ENCODE measurements at places on chromosomes 7 and 10.

DNA sequence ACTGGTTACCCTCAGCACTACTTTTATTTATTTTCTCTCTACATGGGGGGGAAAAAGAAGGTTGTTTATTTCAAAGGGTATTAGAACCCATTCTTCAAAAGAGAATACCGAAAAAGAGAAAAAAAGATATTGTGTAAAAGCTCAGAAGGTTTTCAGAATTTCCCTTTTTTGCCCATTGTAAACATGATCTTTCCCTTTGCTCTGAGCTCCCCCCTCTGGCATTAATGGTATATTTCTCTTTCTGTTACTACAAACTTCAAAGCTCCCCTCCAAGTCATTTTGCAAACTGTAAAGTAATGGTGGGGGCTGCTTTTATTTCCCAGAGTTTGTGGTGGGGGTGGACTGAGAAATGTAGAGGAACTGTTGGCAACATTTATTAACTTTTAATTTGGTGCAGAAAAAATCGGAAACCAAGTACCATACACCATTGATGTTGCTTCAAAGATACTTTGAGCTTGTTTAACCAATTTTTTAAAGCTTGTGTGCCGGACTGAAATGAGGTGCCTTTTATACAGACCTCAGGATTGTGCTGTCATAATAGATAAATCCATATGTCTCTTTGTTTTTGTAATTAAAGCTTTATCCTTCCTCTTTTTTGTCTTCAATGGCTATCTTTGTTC, 181.5 kb downstream of the EXOC4 start:
- DNase-seq: no peak

DNA sequence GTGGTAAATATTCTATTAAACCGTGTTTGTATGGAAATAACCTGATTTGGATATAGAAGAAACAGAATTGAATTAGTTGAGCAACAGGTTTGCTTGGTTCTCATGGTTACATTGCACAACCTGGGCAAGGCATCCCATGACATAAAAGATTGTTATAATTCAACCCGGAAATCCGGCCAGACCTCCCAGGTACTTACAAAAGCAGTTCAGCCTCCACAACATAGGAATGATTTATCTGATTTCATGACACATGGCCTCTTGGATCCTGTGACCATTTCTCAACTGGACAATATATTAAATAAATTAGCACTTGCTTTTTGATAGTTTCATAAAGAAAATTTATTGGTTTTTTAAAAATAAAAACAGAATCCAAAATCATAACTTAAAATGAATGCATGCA, 55.1 kb upstream of the PTPN12 start:
- no peak for DNase-seq

- no peak for DNase-seq
These were observed 285.4 kb downstream of the HDAC9 start for GRCh38 chr7:18780938-18781337.

- DNase-seq: no peak
These were observed 45.5 kb downstream of the LAMB1 start for GRCh38 chr7:107957436-107957835.

DNA sequence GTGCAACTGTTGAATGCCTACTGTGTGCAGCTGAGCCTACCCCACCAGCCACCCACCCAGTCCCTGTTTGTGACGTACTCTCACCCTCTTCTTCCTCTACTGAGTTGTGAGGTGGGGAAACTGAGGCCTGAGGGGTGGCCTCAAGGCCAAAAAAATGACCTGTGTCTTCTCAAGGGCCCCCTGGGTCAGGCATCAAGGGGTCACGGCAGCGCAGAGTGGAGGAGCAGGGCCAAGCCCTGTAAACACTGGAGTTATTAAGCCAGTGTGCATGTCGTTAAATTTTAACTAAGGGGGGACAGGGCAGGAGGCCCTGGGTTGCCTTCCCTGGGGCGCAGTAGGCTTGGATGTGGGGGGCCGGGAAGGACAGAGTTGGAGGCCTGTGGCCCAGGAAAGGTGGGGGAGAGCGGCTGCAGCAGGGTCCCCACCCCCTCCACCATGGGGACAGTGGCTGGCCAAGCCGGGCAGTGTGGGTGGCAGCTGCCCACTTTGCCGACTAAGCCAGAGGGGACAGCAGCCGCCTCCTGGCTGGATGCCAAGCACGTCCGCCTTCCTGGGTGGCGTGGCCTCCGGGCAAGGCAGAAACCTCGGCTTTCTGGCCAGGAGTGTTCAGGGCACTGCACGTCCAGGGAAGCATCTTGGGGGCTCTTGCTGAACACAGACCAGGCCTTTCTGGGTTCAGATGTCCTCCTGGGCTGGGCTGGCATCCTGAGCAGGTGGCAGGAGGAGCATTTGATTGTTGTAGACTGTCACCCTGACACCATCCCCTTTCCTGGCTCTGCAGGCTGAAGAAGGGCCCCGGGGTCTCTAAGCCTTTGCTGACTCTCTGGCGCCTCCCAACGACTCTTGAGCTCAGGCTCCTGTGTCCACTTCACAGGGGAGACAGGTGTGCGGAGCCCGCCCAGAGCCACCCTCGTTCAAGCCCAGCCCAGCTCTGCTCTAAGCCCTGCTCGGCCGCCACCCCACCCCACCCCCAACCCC, 1.9 kb downstream of the SLC29A4 start:
- no peak for DNase-seq
